ENCODE measurements at places on chromosomes 11 and 22. TPM values are rescaled to one million over a fixed set of nuclear protein-coding genes. Genes with fewer than 3 reads are reported as not detected.

Gene CTTN
- total RNA-seq: 450 TPM

Gene SYT8
- total RNA-seq: not detected

Gene TBRG1
- total RNA-seq: 33.1 TPM

Gene CRYBB3
- not detected for total RNA-seq

Gene KBTBD3
- 11.9 TPM for total RNA-seq

Gene ACCS
- total RNA-seq: 16.7 TPM

Gene SUSD2
- 0.10 TPM for total RNA-seq

Gene RAB3IL1
- total RNA-seq: 0.35 TPM

Gene KCNC1
- not detected for total RNA-seq

Gene LAYN
- 61.1 TPM for total RNA-seq

Gene GGTLC3
- not detected for total RNA-seq

Gene TRIM34
- 15.3 TPM for total RNA-seq
